HCT116 (cell line): ENCODE measurements at places on chromosomes 2 and 18.

- peak; percentile 40 for DNase-seq
Measured at GRCh38 chr2:235320326-235320725, 173.5 kb upstream of the AGAP1 start.

DNA sequence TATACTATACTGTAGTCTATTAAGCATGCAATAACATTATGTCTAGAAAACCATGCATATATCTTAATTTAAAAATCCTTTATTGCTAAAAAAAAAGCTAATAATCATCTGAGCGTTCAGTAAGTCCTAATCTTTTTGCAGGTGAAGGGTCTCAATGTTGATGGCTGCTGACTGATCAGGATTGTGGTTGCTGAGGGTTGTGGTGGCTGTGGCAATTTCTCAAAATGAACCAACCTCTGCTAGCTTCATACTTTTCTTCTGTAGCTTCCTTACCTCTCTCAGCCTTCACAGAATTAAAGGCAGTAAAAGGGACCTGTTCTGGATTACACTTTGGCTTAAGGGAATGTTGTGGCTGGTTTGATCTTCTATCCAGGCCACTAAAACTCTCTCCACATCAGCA, 235.8 kb downstream of the NBAS start:
- DNase-seq = no peak

DNA sequence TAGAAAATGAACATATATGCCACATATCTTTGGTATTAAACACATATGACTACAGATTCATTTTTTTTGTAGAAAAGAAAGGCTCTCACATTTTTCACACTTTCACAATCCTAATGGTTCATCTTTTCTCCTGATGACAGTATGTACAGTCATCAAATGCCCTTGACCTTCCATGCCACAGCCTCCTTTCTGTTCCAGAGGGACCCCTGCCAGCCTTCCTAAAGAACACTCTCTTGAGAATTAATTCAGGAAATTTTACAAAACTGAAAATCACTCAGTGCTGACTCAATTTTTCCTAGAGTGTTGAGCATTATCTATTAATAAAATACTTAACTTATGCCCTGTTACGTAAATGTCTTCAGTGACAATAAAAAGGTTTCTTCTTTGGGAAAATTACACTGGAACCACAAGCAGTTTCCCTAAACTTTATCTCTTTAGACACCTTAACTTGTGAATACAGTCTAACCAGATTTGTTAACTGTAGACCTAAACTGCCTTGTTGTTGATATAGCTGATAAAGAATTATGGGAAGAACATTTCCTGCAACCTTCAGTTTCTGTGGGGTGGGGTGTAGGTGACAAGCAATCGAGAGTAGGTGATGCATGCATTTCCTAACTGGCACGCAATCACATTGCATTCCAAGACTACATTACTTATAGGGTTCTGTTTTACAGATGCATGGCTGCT, 15.3 kb upstream of the ACOXL start:
- no peak for DNase-seq

- DNase-seq = no peak
Measured at GRCh38 chr18:79699653-79700052, 20.1 kb downstream of the CTDP1 start.

DNA sequence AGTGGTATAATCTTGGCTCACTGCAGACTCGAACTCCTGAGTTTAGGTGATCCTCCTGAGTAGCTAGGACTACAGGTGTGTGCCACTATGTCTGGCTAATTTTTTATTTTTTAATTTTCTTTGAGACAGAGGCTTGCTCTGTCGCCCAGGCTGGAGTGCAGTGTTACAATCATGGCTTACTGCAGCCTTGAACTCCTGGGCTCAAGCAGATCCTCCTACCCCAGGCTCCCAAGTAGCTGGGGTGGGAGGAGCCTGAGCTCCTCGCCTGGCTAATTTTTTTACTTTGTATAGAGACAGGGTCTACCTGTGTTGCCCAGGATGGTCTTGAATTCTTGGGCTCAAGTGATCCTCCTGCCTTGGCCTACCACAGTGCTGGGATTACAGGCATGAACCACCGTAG, 62.5 kb downstream of the BABAM2 start:
- DNase-seq = no peak

DNA sequence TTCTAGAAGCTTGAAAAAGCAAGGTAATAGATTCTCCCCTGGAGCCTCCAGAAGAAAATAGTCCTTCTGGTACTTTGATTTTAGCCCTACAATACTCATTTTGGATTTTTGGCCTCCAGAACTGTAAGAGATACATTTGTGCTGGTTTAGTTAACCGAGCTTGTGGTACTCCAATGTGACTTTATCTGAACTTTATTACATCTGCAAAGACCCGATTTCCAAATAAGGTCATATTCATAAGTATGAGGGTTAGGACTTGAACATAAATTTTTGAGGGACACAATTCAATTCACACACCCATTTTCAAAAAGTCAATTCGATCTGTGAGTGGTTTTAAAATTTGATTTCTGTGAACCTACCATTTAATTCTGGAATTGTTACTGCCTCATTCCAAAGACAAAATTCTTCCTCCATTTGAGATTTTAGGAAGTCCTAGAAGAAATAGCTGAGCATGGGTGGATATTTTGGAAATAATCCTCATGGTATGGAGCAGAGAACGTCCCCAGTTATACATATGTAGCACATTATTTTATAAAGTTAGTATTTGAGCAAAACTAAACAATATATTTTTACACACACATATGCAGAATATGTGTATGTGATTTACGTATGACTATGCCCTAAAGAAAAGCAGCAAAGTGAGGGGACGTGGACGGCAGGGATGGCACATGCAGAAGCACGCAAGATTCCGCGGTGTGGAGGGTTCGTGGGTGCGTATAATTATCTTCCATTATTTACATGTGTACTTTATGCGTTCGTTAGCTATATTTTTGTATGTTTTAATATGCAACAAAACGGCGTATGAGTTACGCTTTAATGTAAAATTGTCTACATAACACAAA, 905 bp upstream of the NUP35 start:
- DNase-seq = no peak
